Vagina (tissue), 2 donors: ENCODE measurements at places on chromosomes 1 and 21.

DNA sequence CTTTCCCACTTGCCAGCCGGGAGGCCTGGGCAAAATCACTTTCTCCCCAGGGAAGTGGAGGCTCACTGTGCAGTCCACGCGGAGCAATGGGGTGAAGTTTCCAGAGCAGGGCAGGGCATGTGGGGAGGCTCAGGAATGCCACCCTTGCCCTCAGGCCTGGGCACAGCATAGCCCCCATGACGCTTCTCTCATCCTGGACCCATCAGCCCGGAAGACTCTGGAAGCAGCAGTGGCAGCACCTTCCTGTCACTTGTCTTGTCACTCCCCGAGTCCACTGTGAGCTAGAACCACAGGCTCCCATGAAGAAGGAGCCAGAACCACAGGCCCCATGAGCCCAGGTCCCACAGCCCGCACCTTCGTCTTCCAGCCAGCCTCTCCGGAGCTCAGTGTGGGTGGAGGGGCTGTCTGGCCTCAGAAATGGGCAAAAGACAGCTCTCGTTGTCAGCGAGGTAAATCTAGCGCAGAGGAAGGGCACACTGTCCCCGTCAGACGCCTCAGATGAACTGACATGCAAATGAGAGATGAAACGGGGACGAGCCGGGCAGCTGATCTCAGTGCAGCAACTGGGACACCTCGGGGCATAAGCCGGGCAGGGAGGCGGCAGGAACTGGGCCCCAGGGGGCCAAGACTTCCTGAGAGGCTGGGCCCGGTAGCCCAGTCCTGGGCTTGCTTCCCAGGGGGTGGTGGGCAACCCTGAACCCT, 6.1 kb downstream of the PDE9A start:
- no peak for DNase-seq

DNA sequence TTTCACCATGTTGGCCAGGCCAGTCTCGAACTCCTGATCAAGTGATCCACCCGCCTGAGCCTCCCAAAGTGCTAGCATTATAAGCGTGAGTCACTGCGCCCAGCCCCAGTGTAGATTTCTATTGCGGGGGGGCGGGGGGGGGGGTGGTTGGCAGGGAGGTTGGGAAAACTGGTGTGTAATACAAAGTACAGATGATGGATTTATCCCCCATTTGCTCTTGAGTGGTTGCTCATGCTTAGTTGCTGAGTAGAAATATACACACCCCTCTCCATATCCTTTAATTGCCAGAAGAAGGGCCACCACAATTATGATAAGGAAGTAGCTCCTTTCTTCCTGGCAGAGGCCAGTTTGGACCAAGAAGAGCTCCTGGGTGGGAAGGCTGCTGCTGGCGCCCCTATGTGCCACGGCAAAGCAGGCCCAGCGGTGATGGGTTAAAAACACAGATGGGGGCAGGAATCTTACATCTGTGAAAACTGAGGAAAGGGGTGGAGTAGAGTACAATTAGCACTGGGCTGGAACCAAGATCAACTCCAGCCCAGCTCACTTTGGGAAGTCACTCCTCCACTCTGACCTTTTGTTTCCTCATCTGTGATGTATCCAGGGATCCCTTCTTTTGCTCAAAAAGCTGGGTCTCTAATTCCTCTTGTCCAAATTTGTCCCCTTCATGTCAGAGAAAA, 55.2 kb downstream of the MRPL37 start:
- no peak for DNase-seq

GRCh38 chr1:155859881-155860871, 809 bp downstream of the SYT11 start:
- no peak for DNase-seq

GRCh38 chr1:45037456-45037855, 25.4 kb downstream of the UROD start:
- no peak for DNase-seq
